Chondrocyte (in vitro differentiated cells): ENCODE measurements at places on chromosomes 5 and 9. TPM values are rescaled to one million over a fixed set of nuclear protein-coding genes. Genes with fewer than 3 reads are reported as not detected.

DNA sequence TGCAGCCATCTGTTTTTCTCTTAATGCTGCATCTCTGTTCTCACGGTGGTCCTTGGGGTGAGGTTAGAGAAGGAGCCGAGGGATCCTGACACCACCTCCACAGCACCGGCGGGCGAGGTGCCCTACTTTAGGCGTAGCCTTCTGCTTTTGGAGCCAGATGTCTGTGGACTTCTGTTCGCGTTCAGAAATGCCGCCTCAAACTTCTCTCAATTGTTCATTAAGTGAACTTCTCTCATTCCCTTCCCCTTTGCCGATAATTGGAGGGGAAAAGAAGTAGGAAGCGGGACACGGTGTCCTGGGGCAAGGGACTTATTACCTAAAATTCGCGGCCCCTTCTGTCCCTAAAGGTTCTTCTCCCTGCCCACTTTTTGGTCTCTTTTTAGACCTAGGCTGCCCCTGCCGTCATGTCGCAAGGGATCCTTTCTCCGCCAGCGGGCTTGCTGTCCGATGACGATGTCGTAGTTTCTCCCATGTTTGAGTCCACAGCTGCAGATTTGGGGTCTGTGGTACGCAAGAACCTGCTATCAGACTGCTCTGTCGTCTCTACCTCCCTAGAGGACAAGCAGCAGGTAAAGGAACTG lies 455 bp downstream of the KIF20A start:
- no peak for DNase-seq

DNA sequence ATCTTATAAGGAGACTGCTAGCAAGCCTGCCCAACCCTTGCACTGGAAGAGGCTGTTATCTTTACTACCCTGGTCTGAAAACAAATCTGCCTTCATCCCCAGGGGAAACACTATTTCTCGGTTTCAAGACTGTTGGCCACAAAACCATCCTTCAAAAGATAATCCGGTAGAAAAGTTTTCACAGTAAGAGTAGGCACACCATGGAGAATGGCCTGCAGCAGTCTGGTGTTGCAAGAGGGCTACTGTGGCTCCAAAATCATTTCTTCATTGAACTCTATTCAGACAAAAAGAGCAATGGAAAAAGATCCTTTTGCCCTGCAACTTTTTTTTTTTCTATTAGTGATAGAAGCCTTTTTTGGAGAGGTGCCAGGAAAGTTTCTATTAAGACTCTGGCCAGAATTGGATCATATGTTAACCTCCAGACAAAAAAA lies 163.9 kb downstream of the ARHGEF28 start:
- no peak for DNase-seq

The SLC1A1 gene
- total RNA-seq = 7.1 to 11.0 TPM (median 10.2 TPM) in 3 replicates

DNA sequence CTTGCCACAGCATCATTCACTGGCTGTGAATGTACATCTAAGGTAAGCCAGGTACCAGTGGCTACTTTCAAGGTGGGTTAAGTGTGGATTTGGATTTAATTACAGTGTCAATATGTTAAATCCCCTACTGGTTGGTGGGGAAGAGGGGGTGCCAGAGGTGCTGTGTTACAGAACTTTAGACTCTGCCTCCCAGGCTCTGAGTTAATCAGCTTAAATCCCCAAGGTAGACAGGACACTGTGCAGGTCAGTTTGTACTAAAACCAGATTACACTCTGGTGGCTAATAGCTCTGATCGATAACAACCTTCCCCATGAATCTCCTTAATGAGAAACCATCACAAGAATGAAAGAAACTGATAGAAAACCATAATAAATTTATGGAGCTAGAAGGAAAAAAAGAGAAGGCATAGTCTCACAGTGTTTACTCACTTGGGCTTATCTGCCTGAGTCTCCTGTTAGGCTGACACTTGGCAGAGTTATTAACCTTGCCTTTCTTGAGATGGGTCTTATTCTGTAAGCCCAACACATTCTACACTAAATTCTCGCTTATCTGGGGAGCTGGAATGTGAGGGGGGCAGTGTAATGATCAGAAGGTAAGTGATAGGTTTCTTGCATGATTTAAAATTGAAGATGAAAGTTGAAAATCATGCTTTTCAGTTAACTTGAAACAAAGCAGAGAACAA lies 106.8 kb downstream of the LMNB1 start:
- no peak for DNase-seq

DNA sequence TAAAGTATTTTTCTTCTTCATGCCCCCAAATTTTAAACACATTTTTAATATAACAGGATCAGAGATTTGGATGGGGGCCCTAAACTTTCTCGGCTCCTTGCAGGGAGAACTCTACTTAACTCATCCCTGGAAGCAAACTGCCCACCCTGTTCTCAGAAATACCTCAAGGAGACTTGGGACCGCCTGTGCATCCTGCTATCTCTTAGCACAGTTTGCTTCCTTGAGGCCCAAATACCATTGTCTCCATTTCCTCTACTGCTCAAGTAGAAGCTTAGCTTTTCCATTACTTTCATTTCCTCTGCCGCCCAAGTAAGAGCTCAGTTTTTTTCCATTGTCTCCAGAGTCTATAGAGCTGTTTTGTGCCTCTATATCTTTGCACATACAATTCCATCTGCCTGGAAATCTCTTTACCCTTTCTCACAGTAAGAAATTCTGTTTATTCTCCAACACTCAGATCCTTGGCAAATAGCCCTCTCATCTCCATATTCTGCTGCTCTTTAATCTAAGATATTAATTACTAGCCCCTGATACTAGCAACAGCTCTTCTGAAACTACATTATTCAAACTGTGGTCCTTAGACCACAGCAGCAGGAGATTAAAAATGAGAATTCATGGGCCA lies 137.8 kb downstream of the CEMIP2 start:
- DNase-seq = no peak

DNA sequence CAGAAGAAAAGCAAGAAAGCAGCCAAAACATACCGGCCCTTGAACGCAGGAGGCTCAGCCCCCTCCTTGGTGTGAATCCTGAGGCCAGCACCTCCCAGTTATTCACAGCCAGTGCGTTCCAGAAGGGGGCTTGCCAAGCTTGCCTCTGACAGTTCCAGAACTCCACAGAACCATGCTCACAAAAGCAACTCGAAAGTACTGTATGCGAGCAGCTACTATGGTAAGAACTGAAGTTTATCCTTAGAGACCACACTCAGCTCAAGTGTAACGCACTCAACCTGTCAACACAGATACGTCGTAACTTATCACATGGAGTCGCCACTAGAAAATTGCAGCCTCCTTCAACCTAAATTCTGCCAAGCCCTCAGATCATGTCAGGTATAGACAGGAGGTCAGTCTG lies 1.4 kb downstream of the UBAC1 start:
- DNase-seq = no peak

DNA sequence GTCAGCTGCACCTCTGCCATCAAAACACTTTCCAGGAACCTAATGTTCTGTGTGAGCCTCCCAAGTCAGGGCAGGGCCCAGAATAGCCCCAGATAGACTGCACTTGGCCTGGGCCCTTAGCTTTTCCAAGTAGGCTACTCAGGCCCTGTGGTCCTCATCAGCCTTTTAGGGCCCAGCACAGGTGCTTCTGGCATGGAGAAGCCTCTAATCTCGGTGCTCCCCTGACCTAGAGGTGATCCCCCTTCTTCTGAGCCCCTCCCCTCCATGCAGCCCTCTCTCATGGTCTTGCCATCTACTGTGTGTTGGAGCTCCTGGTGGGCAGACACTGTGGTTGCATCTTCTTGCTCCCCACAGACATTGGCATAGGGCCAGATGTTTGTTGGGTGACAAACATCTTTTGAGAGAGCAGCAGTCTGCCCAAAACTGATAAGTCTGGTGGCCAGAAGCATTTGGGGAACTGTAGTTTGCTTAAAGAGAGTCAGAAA lies 28.1 kb downstream of the FRMPD1 start:
- no peak for DNase-seq

The RANBP3L gene
- 1.2 to 5.0 TPM (median 1.2 TPM) in 3 replicates for total RNA-seq

DNA sequence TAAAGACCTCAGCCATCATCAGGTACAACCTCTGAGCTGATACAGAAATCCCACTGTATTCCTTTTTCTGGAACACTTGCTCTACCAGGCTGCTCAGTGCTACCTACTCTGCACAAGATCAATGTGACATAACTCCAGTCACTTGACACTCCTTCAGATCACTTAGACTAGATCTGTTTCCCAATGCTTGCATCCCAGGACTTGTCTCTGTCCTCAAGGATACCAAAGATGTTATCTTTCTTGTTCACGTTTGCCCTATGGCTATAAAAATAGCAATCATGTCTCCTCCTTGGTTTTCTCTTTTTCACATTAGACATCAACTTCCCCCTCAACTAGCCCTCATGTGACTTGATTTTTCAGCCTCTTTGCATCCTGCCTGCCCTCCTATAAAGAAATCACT lies 188.1 kb upstream of the PTGER4 start:
- DNase-seq = no peak

The RAI14 gene
- 177 to 287 TPM (median 260 TPM) in 3 replicates for total RNA-seq

The ZNF883 gene
- 3.3 to 5.8 TPM (median 4.5 TPM) in 3 replicates for total RNA-seq

DNA sequence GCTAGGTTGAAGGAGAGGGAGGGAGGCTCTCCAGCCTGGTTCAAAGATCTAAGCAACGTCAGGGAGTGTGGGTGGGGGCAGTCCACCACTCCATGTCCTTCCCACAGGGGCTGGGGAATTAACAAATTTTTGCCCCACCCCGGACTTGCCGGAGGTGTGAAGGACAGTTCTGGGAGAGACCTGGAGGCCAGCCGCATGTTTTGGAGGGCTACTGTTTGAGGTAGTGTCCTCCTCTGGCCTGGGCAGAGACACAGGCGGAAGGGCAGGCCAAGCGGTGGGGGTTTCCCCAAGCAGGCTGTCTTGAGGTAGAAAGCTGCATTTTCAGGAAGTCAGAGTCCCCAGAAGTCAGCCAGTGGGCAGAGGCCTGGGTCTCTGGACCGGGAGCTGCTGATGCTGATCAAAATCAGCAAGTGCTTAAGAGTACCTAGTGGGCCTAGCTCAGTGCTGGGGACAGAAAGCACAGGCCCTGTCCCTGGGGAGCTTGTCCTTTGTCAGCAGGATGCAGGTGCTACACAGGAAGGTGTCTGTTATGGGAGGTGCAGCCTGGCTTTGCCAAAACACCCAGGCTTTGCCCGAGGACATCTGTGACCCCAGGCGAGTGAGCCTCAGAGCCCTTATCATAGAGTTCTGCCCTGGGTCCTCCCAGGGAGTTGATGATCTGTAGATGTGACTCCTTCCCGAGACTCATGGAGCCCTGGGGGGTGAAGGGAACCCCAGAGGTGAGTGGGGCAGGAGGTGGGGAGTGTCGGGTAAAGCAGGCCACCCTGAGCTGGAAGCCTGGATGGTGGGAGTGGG lies 18.5 kb downstream of the JADE2 start:
- no peak for DNase-seq

DNA sequence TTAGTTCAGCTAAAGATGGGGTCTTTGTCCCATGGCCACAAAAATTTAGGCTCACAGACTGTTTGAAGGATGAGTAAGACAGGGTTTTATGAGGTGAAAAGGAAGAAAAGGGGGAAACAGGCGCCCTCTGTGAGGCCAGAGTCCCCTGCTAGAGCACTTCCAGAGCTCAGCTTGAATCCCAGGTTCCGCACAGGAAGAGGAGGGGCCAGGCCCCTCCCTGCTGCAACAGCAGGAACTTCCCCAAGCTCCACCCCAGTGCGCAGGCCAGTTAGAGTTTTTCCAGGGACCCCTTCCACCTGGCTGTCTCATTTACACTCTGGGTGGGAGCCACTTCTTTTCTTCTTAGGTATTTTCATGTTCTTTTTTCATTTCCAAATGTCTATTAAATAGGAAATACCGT lies 480.8 kb downstream of the PSAT1 start:
- no peak for DNase-seq

DNA sequence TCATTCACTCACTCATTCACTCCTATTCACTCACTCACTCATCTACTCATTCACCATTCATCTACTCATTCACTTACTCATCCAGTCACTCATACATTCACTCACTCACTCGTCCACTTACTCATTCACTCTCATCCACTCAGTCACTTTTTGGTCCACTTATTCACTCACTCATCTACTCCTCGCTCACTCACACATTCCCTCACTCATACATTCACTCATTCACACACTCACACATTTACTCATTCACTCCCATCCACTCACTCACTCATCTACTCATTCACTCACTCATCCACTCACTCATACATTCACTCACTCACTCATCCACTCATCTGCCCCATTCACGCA lies 27.7 kb downstream of the WNK2 start:
- no peak for DNase-seq
